ENCODE measurements at places on chromosomes 2 and 18.

DNA sequence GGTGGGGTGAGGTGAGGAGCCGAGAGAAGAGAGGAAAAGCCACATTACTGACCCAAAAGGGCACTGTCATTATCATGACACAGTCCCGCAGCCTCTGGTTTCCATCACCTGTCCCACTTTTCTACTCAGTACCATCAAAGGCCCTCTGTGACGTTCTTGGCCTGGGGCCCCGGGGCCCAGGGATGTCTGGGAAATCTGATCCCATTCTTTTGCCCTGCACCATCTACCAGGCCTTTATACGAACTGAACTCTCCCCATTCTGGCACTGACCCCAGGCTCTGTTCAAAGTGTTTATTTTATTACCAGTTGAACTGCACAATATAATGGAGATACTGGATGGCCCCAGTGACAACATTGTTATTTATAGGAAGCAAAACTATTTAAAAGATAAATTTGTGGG lies 89.1 kb downstream of the COL6A3 start:
- no peak for DNase-seq

DNA sequence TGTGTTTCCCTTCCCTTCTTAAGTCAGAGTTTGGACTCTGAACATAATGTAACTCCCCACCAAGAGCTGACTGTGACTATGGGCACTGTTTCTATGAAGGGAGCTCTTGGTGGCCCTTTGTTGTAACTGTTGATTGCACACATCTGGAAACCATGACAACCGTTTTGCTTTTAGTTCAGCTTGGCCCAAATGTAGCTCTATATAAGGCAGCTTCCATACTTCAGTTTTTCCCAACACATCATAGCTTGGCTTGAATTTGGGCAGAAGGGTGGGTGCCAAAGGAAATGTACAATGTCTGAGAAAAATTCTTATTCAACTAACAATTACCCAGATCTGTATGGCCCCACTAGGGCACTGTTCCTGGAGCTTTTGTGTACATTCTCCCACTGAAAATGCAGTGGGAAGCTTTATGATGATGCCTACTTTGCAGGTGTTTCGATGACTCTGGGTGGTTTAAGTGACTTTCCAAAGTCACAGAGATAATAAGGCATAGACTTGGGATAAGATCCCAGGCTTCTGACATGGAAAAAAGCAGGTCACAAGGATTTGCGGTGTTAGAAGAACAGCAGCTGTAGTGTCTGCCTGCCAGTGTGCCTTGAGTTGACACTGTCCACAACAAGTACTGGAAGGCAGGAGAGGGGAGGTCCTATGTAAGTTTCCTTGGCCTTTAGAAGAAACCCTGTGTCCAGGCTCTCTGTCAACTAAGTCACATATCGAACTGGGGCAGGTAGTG lies 2.4 kb upstream of the CETN1 start:
- no peak for DNase-seq

GRCh38 chr18:73758446-73758845 lies 389.2 kb downstream of the FBXO15 start:
- DNase-seq = no peak

GRCh38 chr2:171235262-171235881 lies 74.7 kb upstream of the TLK1 start:
- no peak for DNase-seq

- DNase-seq = no peak
Observed at GRCh38 chr2:57809230-57809629, 237.4 kb upstream of the VRK2 start.

DNA sequence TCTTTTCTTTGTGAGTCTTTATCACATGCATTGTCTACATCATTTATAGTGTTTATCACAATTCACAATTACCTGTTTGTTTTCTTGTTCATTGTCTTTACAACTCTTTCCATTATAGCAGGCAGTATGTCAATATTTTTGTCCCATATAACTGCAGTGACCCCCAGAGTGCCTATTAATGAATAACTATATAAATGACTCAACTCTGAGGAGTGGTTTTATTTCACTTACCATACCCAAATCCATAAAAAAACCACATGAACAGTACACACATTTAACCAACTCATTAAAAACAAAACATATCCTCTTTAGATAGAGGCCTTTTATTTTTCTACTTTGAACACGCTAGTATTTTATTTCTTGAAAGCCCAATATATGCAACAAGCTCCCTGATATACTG lies 1419.1 kb upstream of the NXPH2 start:
- no peak for DNase-seq

- peak; percentile 6 for DNase-seq
Observed at GRCh38 chr2:186195696-186196095, 290.4 kb upstream of the ZC3H15 start.

- peak; percentile 88 for DNase-seq
Observed at GRCh38 chr2:64311948-64312621, 141.9 kb upstream of the LGALSL start.

GRCh38 chr18:22183698-22184170 lies 14.3 kb downstream of the GATA6 start:
- DNase-seq = no peak

- DNase-seq = peak; percentile 78
Observed at GRCh38 chr2:45826884-45827635, 175.6 kb downstream of the PRKCE start.

DNA sequence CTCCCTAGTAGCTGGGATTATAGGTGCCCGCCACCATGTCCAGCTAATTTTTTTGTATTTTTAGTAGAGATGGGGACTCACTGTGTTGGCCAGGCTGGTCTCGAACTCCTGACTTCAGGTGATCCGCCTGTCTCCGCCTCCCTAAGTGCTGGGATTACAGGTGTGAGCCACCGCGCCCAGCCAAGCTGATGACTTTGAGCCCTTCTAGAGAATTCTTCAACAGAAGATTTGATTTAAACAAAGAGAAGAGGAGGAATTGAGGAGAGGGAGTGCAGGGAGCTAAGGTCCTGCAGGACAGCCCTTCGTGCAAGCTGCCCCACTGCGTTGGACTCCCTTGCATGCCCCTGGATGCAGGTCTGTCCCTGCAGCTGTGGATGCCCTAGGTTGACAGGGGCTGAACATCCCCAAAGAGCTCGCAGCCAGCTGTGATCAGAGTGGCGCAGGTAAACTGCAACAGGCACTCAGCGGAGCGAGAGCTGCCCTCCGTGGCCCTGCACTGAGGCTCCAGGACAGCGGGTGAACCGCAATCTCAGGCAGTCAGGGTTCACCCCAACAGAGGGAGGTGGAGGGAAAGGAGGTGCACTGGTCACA lies 13.7 kb downstream of the ADRA2B start:
- DNase-seq = no peak

DNA sequence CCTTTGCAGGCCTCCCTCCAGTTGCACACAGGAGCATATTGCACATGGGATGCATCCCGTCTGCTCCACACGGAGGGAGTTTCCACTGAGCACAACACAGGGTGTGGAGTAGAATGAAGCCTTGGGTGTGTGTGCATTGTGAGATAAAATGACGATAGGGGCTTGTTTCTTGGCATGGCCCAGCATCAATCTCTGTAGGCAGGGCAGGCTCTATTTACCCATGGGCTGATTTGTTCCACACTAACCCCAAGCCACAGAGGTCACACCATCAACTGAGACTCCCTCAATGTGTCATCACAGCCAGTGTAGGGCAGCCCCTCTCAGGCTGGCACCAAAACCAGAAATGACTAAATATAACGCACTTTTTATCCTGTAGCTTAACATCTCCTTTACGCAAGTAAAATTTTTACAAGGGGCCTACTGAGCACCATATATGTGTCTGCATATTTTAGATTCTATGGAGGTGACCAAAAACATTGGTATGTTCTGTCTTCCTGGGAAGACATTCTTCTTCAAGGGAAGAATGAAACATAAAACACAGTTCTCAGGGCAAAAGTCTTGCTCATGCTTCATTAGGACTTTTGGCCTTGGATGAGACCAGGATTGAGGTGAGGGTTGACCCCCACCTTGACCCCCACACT lies 2.7 kb upstream of the GKN1 start:
- peak; percentile 100 for DNase-seq

- no peak for DNase-seq
Observed at GRCh38 chr2:149816756-149817551, 229.4 kb upstream of the MMADHC start.

GRCh38 chr2:164257742-164258141 lies 363.5 kb downstream of the GRB14 start:
- DNase-seq = peak; percentile 20

- DNase-seq = peak; percentile 40
Observed at GRCh38 chr2:218781691-218782527, at the start of gene CYP27A1. Gene CYP27A1 (plus strand): TSS chr2:218782147. CDS start chr2:218782183, 36 bp downstream.

- DNase-seq = no peak
Observed at GRCh38 chr2:137000811-137001210, 235.5 kb downstream of the THSD7B start.

GRCh38 chr2:216777637-216778273 lies 82.1 kb downstream of the TNP1 start:
- peak; percentile 69 for DNase-seq

- DNase-seq = no peak
Observed at GRCh38 chr2:11379558-11379957, 35.1 kb upstream of the ROCK2 start.

DNA sequence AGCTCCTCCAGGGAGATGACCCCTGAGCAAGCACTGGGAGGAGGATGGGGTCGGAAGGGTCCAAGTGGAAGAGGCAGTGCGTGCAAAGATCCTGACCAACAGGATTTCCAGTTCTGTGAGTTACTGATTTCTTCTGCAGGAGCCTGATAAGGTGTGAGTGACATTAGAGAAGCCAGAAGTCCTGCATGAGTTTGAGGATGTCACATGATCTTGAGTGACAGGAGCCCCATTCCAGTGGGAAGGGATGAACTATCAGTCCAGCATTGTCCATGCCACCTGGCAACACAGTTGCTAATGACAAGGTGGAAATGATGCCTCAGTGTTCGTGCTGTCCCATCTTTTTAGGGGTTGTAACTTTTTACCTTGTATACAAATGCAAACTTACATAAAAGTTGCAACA lies 285.1 kb upstream of the HDAC4 start:
- DNase-seq = no peak

DNA sequence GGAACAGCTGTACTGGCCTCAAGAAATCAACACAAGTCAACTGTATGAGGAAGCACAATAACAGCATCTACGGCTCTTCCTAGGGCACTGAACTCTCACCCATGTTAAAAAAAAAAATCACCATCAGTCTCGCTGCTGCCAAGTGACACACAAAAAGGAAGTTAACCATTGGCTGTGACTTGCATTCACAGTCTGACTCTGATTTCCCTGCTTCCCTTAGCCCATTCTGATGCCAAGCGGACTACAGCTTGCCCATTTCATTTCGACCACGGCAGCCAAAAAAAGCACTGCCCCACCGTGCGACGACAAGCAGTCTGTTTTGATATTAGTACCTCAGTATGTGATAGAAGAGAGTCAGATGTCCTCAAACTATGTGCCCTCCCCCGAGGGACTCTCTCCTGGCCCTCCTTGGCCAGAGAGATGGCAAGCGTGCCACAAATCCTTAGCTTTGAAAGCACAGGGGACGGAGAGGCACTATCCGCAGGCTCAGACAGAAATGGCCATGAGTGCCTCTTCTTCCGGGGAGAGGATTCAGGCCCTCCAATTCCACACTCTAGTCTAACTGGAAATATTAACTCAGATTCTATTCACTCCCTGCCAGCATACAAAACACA lies 250.0 kb downstream of the TCF4 start:
- DNase-seq = no peak

- no peak for DNase-seq
Observed at GRCh38 chr2:78397198-78397597, 628.3 kb upstream of the REG3G start.

DNA sequence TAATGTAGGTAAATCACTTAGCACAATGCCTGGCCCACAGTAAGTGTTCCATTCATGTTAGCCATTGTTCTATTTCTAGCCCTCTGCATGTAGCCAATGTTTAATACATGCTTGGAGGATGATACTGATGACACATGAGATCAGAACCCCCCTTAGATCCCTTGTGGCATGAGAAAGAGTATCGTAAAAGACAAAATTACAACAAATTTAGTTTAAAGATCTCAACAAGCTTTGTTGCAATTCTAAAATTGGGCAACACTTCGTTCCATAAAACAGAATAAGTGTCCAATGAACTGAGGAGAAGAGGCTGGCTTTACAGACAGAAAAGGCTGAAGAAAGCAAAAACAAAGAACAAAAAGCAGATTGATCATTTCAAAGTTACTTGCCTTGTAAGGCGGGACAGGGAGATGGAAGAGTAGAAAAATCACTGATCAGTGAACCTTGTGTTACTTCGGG lies 148.7 kb upstream of the SLC1A4 start:
- DNase-seq = no peak

DNA sequence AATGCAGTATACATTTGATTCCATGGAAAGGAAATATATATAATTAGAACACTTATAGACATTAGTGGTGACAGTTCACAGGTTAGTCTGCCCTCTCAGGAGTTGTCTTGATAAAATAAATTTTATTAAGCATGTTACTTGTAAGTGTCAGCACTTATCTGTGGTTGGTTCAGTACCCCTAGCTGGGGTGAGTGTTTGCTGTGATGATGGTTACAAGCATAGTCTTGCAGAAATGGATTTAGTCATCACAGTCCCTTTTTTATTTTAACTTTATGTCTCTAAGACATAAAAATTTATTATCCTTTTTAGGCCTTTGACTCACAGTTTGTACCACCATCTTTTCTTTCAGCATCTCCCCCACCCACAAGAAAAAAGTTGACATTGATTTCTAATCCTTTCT lies 52.1 kb downstream of the NCK2 start:
- DNase-seq = no peak

GRCh38 chr18:45995461-45995860 lies 28.3 kb upstream of the EPG5 start:
- no peak for DNase-seq

DNA sequence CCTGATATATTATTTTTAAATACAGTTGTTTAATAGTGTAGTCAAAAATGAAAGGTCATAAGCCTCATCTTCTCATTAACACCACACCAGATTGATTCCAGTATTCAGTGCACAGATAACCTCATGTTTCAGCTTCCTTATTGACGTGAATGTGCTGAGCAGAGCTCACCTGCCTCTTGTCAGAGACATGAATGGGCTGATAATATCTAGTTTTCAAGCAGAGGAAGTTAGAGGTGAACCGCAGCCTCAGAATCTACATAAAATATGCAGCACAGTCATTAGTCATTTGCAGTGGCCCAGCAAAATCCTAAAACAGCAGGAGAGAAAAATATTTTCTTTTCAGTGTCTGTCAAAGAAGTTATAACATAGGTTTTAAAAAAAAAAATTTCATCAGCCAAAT lies 216.2 kb downstream of the GBX2 start:
- DNase-seq = no peak

- peak; percentile 72 for DNase-seq
Observed at GRCh38 chr2:36362291-36362690, 6.7 kb downstream of the CRIM1 start.

DNA sequence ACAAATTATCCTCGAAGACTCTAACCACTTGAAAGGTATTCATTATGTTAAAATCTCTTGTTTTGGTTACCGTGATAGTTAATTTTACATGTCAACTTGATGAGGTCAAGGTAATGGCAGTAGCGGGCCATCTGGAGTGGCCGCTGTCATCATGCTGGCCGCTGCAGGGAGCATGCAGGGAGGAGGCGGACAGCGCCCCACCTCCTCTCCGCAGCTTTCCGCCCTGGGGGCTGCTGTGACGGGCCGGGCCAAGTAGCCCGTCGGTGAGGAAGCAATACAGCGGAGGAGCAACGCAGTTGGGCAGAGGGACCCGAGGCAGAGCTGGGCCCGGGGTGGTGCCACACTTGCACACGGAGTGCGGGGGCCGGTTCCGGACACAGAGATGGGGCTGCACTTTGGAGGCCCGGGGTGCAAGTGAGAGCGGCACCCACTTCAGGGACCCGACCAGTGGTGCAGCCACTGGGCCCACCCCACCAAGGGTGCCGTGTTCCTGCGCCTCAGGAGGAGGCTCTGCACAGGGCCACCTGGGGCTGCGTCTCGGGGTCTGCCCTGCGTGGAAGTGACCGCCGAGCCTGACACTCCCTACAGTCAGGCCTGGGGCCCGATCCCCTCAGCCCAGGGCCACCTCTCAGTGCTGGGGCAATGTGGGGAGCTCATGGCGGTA lies 452.4 kb downstream of the LRATD1 start:
- no peak for DNase-seq
